ENCODE measurements at places on chromosomes 1 and 21. TPM values are rescaled to one million over a fixed set of nuclear protein-coding genes. Genes with fewer than 3 reads are reported as not detected.

GRCh38 chr1:183734543-183735036 lies 70.3 kb upstream of the RGL1 start:
- no peak overlapping the region for H3K27ac ChIP-seq
- H3K36me3 ChIP-seq = no peaks in the 10 kb centered on the region
- H3K4me3 ChIP-seq = no peak overlapping the region
- peaks cover 3% of the 10 kb centered on the region for H3K27me3 ChIP-seq

GRCh38 chr1:39872698-39873097 lies 10.6 kb downstream of the TRIT1 start:
- peaks cover 41% of the 10 kb centered on the region for H3K36me3 ChIP-seq
- DNase-seq = no peak
- peaks cover 18% of the 10 kb centered on the region for H3K4me1 ChIP-seq

DNA sequence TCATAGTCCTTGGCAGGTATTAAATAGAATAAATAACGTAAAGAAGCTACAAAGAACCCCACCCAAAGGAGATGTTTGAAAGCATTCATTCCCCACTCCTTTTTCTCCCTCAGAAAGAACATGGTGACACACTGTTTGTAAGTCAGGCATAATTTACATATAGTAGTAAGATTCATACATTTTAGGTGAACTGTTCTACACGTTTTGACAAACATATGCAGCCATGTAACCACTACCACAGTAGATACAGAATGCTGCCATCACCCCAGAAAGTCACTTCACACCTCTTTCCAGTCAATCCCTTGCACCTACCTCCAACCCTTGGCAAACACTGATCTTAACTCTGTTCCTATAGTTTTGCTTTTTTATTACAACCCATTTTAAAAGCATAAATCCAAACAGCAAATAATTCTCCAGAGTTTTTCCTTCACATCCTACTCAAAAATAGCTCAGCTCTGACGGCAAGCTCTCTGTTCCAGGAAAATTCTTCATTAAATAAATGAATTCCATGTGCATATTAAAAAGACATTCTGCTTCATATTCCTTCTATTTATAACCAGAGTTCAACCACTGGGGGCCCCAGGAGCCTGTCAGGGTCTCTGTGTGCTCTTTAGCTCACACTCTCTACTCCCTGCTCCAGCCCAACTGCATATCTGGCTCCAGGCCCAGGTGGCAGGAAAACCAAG lies 258.8 kb downstream of the PLPP3 start:
- H3K4me3 ChIP-seq = no peak overlapping the region

GRCh38 chr1:206651958-206652890 lies 16.9 kb downstream of the DYRK3 start:
- peaks cover 8% of the 10 kb centered on the region for H3K27me3 ChIP-seq
- no peak for DNase-seq
- no peak overlapping the region for H3K27ac ChIP-seq

DNA sequence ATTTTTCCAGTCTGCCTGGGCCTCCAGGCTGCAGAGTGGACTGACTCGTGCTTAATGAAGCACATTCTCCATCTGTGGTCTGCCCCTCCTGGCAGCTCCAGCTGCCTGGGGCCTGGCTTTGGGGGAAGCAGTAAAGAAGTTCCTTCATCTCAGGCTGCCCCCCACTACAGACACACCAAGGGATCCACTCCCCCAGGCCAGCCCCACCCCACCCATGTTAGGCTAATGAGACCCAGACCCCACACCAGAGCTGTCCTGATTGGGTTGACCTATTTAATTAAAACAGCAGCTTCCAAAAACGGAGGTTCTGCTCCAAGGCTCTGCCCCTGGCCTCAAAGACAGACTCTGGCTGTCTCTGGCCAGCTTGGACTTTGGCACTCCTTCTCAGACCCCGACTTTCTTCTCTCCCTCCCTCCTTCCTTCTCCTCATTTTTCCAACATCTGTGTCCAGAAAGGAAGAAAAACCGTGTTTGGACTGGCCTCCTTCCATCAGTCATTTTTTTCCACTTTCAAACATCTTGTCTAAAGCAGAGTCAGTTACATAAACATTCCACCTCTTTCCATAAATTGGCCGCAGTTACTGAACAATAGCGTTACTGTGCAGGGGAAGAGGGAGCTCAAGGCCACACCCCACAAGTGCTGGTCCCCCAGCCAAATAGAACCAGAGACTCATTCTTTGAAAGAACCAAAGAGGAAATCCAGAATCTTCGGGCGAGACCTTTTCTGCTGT lies 29.7 kb downstream of the SERTAD4 start:
- H3K4me3 ChIP-seq = no peak overlapping the region
- no peaks in the 10 kb centered on the region for H3K4me1 ChIP-seq
- H3K36me3 ChIP-seq = no peaks in the 10 kb centered on the region

DNA sequence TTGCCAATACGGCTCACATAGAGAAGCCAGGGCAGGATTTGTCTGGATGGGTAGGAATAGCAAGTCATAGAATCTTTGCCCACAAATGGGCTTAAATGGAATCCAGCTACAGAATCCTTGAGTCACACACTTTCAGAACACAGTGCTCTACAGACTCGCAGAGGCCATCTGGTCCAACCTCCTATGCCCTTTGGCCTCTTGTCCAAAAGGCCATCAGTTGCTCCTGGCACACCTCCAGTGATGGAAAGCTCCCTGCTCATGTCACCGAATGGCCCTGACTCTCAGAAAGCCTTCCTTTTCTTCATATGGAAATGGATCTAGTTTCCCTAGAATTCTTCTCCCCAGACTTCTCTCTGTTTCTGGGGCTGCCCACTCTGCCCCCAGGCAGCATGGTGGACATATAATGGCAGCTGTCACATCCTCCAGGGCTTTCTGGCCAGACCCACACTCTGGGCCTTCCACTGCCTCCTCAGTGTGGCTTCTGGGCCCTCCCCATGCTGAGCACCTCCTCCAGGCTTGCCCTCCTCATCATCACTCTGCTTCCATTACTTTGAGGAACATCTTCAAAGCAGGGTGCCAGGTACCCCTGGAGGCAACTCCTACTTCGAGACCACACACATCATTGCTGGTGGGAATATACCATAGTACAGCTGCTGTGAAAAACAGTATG lies 33.6 kb upstream of the TRABD2B start:
- no peak overlapping the region for H3K4me3 ChIP-seq
- no peaks in the 10 kb centered on the region for H3K4me1 ChIP-seq
- peaks cover 3% of the 10 kb centered on the region for H3K27me3 ChIP-seq
- no peak for DNase-seq

DNA sequence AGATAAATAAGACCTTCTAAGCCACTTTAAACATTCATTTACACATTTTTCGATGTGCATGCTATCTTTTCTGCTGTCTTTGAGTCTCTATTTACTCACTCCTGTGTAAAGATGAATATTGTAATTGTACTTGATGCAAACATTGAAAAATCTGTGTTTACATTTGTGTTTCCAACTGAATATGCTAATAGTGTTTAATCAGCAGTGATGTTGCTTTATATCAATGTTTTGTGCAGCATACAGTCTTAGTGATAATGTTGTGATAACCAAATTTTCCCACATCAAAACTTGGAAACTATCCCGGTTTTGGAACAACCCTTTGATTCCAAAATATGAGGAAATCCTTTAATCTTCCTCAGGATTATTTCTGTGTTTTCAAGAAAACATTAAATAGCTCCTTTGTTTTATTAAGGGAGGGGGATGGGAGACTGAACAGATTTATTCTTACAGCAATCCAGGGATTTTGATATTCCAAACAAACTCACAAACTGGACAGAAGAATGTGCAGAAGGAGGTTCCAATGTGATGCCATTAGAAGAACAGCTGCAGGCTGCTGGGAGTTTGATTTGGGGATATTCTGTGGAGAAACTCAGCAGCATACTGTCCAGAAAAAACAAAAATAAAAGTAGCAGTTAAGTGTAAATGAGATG lies 248.0 kb downstream of the S1PR1 start:
- peaks cover 6% of the 10 kb centered on the region for H3K27me3 ChIP-seq
- no peaks in the 10 kb centered on the region for H3K4me1 ChIP-seq

Gene ETNK2
- total RNA-seq = 1.5 TPM

Gene OR2T35
- not detected for total RNA-seq

Gene S100B
- total RNA-seq = 15.8 TPM

Gene ATXN7L2
- total RNA-seq = 10.4 TPM

All from activated naive CD8-positive, alpha-beta T cell treated with anti-CD3 and anti-CD28 coated beads, Interleukin-2, amount 10 ng/mL, durations not matched to agents 7 days and 5 days (primary cell).